ENCODE measurements at places on chromosomes 5 and 9. TPM values are rescaled to one million over a fixed set of nuclear protein-coding genes. Genes with fewer than 3 reads are reported as not detected.

Gene CNTFR
- polyA plus RNA-seq = 33.1 TPM

DNA sequence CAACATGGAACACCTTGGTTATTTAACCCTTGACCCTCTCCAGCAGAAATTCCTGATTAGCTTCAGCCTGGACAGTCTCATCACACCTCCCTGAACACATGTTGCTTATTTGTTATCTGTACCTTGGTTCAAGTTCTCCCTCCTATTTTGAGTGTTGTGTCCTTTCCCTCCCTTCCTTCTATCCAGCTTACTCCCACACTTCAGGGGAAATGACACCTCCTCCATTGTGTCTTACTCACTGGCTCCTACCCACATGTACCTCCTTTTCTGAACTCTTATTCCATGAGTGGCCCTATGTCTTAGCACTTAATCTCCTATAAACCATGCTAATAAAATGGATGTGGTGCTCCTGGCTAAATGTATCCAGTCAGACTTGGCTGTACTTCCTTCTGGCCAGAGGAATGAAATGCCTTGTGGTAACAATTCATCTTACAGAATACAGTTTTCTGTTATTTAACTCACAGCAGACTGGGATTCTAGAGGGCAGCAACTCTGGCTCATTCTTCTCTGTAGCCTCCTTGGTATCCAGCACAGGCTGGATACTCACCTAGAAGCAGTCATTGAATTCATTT lies 11.2 kb downstream of the LIX1 start:
- no peak for DNase-seq

DNA sequence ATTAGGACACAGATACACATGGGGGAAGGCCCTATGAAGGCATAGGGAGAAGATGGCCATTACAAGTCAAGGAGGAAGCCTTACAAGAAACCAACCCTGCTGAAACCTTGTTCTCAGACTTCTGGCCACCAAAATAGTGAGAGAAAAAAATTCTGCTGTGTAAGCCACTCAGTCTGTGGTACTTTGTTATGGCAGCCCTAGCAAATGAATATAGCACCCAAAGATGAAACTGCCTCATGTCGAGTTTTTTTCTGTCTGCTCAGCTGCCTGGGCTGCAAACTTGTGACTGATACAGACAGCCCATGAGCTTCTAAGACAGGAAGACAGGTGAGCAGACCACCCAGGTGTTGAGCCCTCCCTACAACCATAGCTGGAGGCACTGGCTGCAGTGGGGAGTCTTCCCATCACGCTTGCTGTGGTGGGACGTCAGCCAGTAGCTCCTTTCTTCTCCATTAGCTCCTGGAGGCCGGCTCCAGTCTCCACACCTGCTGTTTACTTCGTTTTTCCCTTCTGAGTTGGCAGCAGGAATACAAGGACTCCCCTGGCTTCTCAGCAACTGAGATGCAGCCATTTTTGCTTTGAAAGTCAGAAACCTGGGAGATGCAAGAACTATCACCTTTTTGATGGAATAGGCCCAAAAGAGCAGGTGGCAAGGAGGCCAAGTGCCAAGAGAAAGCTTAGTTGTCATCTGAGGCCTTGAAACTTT lies 164.9 kb downstream of the SEMA6A start:
- no peak for DNase-seq

Gene SLC6A3
- 0.88 TPM for polyA plus RNA-seq

DNA sequence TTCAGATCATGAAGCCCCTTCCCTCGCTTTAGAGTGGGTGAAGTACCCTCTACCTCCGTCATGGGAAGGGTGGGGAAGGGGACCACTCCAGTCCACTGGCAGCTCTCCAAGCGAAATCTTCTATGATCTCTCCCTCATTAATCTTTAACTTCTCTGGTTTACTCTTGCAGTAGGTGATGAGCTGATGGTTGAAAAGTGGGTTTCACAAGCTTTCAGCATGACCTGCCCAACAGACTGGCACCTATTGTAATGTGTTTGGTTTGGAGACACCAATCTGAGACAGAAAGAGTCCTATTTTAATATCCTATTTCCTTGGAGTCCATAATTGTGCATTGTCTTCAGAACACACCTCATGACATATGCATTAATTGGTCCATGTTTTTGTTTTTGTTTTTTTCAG lies 70.8 kb upstream of the TGFBR1 start:
- DNase-seq = no peak

DNA sequence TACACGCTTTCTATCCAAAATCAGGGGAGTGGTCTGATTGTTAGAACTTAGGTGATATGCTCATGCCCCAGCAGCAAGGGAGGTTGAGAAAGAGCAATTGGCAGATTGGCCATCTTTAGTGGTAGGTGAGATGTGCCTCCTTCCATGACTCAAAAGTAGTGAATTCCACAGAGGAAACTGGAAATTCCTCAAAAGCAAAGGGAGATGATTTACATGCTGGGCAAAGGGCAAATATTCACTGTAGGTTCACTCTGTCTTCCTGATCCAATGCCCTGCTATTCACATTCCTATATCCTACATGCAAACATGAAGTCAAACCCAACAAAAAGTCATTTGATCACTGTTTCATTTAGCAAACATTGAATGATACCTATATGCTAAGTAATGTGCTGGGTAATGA lies 130.1 kb upstream of the ZNF608 start:
- no peak for DNase-seq

Gene ORM1
- polyA plus RNA-seq = not detected

- no peak for DNase-seq
These were observed 160.2 kb upstream of the CDH6 start for GRCh38 chr5:31033295-31033694.
